Lung microvascular endothelial cell (primary cell): ENCODE measurements at places on chromosomes 3 and 15.

- no peak for DNase-seq
Measured at GRCh38 chr3:126538316-126538715, 14.4 kb downstream of the CHST13 start.

- peak; percentile 46 for DNase-seq
Measured at GRCh38 chr3:46662771-46663551, 30.5 kb downstream of the ALS2CL start.

DNA sequence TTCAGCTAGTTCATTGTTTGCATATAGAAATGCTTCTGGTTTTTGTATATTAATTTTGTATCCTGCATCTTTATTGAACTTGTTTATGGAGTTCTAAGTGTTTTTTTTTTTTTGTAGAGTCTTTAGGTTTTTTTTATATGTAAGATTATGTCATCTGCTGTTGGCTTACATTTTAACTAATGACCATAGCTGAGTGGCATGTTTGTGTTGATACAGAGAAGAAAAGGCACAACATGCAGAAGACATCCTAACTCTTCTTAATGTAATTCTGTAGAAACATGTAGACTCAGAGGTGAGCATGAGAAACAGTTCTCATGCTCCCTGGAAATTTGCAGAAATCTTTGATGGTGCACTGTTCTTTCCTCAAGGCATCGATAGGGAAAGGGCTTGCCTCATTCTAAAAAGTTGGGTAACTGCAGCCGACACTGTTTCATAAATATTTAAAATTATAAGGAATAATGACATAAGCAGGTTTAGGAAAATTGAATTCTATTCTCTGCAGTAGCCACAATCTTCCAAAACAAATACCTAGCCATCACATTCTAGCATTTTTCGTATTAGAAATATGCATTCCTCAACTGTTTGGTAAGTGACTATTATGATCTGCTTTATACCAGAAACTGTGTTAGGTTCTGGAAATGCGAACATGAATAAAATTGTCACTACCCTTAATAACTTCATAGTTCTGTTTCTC lies 499.6 kb upstream of the KCNMB2 start:
- DNase-seq: no peak

GRCh38 chr15:27587810-27588209 lies 511.3 kb downstream of the OCA2 start:
- no peak for DNase-seq

DNA sequence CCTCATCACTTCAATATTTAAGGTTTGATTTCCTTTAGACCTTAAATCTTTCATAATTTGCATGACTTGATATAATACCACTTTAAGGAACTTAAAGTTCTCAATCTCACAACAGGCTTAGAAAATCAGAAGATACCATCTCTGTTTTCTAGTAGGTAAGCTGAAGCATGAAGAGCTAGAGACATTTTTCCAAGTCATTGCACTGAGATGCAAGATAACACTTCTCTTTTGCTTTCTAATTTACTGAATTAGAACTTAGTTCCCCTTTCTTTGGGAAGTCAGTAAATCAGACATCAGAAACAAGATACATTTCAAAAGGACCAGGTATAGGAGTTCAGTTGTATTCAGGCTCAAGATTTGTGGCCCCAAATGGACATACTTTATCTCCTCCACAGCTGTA lies 79.7 kb downstream of the DZIP3 start:
- no peak for DNase-seq

GRCh38 chr15:77480859-77481633 lies 60.4 kb downstream of the HMG20A start:
- DNase-seq: no peak

DNA sequence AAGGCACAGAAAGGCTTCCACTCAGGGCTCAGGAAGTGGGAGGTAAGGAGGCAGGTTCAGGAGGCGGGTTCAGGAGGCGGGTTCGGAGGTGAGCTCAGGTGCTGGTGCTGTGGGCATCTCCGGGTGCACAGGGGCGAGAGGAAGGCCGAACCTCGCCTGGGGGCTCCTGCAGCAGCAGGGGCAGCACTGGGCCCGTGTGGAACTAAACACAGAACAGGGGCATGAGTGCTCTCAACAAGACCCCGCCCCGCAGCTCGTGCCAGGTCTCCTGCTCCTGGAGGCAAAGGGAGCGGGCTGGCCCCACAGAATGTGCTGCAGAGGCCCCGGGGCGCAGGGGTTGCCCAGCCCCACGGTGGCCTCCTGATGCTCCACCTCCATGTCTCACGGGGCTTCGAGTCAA lies 13.7 kb downstream of the ZDHHC19 start:
- DNase-seq: no peak

GRCh38 chr3:19392150-19392549 lies 243.8 kb downstream of the KCNH8 start:
- no peak for DNase-seq

DNA sequence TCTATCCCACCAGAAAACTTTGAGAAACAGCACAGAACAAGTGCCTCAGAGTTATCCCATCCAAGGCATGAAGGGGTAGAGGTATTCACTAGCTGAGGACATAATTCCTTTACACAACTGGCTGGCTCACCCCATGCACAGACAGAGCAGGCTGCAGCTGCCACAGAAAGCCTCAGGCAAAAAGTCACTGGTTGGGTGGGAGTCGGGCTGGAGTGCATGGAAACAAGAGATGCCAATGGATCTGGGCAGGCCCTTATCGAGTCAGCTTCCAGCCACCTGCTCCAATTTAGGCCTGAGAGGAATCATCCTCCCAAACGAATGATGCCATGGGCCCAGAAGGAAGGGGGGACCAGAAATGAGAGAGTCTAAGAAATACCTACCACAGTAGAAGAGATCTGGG lies 83.0 kb downstream of the RSL24D1 start:
- DNase-seq: no peak

DNA sequence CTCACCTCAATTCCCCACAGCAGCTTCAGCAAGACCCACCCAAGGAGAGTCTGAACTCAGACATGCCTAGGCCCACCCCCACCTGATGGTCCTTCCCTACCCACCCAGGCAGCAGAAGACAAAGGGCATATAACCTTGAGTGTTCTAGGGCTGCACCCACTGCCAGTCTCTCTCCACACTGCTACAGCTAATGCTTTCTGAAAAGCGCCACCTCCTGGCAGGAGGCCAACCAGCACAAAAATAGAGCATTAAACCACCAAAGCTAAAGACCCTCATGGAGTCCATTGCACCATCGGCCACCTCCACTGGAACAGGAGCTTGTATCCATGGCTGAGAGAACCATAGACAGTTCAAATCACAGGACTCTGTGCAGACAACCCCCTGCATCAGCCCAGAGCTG lies 11.3 kb upstream of the RPL39L start:
- DNase-seq: peak; percentile 23

DNA sequence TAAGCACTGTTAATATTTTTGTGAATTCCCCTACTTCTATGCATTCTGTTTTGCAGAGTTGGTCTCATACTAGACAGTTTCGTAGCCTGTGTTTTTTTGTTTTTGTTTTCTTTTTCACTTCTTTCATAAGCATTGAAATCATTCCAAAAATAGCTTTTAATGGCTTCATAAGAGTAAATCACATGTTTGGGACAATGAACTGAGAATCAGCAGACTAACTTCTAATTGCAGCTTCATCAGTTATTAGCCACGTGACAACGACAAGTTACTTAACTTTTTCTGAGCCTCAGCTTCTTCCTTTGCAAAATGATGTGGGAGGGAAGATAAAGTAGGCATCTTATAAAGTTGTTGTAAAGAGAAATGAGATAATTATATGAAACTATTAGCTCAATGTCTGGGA lies 124.8 kb downstream of the LIPC start:
- no peak for DNase-seq

DNA sequence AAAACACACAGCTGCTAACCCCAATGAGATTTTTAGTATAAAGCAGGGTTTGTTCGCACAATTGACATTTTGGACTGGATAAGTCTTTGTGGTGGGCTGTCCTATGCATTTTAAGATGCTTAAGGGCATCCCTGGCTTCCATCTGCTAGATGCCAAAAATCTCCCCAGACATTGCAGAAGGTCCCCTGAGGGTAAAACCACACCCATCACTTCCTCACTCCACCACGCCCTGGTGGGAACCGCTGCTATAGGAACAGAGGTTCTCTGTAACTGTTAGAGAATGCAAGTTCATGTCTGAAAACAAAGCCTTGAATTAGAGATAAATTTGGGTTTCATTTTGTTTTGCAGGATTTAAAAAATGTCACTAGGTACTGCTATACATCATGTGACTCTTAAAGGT lies 67.7 kb downstream of the ARHGEF26 start:
- DNase-seq: no peak

GRCh38 chr15:48645558-48646330 lies at the start of gene FBN1:
Gene FBN1 (minus strand): TSS chr15:48645709. CDS start chr15:48644769, 940 bp downstream.
- DNase-seq: peak; percentile 89

DNA sequence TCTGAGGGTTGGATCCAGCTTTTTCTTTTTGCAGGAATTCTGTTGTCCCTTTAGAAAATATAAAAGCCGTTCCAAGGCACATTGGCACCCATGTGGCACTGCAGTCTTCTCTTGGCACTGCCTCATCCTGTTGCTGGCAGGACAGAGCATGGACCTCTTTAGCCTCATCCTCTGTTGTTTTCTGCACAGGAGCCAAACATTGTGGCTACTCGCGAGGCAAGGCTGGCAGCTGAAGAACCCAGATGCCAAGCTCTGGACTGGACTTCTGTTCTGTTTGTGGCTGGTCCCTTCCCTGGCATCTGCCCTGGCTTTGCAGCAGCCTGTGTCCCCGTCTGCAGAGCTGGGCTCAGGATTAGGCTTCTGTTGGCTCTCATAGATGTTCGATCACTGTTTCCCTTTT lies 224.7 kb upstream of the TBC1D5 start:
- DNase-seq: no peak

DNA sequence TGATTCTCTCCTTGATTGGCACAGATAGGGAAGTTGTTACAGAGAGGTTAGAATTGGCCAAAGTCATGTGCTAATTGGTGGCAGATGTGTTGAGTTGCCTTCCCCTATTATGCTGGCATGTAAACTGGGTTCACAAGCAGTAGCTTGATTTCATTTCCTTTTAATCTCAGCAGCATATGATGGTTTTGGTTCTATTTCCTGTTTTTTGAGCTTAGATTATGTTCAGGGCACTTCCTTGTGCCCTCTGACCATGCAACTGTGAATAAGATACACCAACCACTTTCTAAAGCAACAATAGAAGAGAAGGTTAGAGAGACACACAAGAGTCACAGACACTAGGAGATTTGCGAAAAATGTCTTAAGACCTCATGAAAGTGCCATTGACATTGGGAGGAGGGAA lies 16.5 kb downstream of the HPS3 start:
- DNase-seq: peak; percentile 35

GRCh38 chr3:9153904-9154619 lies 95.4 kb downstream of the SRGAP3 start:
- DNase-seq: no peak

- peak; percentile 46 for DNase-seq
Measured at GRCh38 chr3:175357758-175358157, 498.6 kb downstream of the NAALADL2 start.

- DNase-seq: no peak
Measured at GRCh38 chr3:34382859-34383258, 584.4 kb downstream of the PDCD6IP start.

DNA sequence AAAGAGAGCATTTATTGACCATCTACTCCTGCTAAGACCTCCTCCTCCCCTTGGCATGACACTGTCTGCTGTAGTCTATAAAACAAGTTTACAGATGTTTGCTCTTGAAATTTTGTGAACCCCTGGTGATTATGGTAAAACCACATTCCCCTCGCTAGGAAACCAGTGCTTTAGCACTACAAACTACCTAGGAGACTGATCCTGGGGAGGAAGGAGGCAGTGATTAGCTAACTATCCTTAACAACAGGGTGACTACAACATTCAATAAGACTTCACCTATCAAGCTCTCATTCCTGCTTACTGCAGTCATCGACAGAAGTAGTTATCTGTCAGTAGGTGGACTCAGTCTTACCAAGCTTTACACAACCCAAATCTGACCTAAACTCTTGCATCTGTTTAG lies 371.3 kb downstream of the TUSC7 start:
- DNase-seq: no peak

- DNase-seq: peak; percentile 21
Measured at GRCh38 chr3:153232851-153233271, 70.8 kb downstream of the RAP2B start.

DNA sequence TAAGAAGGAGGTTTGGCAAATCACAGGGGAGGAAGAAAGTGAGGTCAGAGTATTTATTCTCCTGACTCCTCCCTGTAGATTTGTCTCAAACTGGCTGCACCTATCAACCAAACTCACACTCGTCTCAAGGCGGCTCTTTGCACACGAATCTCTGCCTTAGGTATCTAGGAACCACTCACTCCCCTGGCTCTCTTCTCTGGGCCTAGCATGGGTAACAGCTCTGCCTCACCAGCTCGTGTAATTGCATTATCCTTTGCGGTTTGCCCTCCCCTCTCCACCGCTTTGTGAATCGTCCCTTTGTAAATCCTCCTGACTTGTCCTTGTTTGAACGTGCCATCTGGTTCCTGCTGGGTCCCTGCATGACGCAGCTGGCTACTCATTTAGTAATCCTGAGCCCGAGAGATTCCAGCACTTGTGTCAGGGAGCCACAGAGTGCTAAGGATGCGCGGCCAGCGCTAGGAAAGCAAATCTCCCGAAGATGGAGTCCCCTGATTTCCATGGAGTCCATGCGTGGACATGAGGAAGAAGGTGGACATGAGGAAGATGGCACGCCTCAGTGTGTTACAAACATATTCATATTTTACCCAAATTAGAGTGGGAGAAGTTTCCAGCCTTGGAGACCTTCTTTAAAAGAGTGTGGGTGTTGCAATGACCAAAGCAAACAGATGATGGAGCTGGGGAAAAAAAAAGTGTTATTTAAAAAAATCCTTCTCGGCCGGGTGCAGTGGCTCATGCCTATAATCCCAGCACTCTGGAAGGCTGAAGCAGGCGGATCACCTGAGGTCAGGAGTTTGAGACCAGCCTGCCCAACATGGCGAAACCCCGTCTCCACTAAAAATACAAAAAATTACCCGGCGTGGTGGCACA lies 26.7 kb downstream of the NRROS start:
- no peak for DNase-seq

DNA sequence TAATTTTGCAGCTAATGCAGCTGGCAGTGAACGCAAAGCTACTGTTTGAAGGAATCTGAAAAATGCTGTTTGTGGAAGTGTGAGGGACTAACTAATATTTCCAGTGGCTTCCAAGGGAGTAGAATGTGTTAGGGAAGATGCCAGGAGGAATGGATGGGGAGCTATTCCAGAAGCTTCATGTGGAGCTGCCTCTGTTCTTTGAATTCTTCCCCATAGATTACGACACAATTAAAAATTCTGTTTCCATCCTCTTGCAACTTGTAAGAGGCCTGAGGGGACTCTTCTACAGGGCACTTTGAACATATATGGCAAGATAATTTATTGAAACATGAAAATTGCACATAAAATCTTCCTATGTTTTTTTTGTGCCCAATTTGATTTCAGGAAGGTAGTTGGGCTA lies 74.3 kb upstream of the CTXND1 start:
- no peak for DNase-seq

GRCh38 chr3:122312826-122313225 lies 12.2 kb upstream of the CSTA start:
- no peak for DNase-seq

- no peak for DNase-seq
Measured at GRCh38 chr15:98143116-98143515, 182.6 kb downstream of the ARRDC4 start.
